ENCODE measurements at places on chromosomes 11 and 22. TPM values are rescaled to one million over a fixed set of nuclear protein-coding genes. Genes with fewer than 3 reads are reported as not detected.

DNA sequence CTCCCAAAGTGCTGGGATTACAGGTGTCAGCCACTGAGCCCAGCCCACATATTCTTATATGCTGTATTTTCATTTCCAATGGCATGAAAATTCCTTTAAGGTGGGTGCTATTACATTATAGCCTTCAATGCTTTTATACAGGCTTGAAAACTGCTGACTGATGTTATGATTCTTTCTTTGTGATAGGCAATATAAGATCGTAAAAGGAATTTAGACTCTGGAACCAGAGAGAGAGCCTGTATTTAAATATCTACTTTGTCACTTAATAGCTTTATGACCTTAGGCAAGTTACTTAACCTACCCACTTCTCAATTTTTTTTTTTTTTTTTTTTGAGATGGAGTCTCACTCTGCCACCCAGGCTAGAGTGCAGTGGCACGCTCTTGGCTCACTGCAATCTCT is 26.2 kb downstream of the AGBL2 start:
- DNase-seq: no peak

GRCh38 chr11:8998017-8998416 is 5.8 kb downstream of the NRIP3 start:
- DNase-seq: no peak

APOBEC3G gene
- 14.7 TPM for total RNA-seq

TSPAN32 gene
- total RNA-seq: not detected

SPI1 gene
- total RNA-seq: not detected

GRCh38 chr11:9575260-9576240 is 2.1 kb downstream of the WEE1 start:
- DNase-seq: peak; percentile 75

- no peak for DNase-seq
Measured at GRCh38 chr11:60208951-60209350, 26.1 kb upstream of the MS4A6A start.

DNA sequence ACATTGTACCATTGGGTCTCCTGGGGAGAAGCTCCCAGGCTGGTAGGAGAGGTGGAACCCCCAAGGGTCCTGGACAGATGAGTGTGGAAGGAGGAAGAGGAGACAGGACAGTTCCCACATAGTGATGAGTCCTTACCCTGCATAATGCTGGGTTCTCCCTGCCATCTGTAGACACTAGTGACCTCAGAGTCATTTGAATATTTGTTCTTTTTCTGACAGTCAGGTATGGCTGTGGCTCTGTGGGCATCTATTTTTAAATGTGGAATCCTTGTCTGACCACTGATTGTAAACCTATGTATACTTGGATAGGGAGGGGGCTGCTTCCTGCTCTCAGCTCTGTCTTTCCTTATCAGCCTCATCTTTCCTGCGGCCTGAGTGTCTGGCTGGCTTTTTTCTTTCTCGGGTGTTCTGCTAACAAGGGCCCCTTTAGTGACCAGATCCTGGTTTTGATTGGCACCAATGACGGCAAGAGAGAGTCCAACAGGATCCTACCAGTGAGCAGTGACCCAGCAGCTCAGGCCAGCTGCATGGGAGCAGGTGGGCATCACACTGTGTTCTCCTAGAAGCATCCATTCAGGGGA is 2.6 kb upstream of the SLC5A1 start:
- DNase-seq: no peak

GRCh38 chr22:19040888-19041703 is 81.1 kb downstream of the DGCR2 start:
- DNase-seq: no peak

- DNase-seq: no peak
Measured at GRCh38 chr11:41612415-41612814, 153.0 kb upstream of the LRRC4C start.

DNA sequence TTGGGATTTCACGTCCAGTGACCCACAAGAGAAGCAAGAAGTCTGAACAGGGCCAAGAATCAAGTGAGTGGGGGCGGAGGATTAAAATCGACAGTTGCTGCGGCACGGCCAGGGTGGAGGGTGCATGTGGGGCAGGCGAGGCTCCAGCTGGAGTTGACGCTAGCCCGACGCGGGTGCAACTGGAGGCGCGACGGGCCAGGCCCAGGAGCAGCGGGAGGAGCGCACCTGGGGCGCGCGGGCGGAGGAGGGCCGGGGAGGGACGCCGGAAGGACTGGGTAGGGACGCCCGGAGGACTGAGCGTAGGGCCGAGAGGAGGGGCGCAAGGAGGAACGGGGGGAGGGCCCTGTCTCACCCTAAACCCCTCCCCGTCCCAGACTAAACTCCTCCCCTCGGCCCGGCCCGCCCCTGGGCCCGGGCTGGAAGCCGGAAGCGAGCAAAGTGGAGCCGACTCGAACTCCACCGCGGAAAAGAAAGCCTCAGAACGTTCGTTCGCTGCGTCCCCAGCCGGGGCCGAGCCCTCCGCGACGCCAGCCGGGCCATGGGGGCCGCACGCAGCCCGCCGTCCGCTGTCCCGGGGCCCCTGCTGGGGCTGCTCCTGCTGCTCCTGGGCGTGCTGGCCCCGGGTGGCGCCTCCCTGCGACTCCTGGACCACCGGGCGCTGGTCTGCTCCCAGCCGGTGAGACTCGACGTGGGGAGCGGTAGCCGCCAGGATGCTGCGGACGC is at the start of gene IL17RA:
Gene IL17RA (plus strand): TSS at position 447 of the 723 bp plus-strand sequence. CDS start 92 bp downstream, at position 539.
- DNase-seq: peak; percentile 92

DNA sequence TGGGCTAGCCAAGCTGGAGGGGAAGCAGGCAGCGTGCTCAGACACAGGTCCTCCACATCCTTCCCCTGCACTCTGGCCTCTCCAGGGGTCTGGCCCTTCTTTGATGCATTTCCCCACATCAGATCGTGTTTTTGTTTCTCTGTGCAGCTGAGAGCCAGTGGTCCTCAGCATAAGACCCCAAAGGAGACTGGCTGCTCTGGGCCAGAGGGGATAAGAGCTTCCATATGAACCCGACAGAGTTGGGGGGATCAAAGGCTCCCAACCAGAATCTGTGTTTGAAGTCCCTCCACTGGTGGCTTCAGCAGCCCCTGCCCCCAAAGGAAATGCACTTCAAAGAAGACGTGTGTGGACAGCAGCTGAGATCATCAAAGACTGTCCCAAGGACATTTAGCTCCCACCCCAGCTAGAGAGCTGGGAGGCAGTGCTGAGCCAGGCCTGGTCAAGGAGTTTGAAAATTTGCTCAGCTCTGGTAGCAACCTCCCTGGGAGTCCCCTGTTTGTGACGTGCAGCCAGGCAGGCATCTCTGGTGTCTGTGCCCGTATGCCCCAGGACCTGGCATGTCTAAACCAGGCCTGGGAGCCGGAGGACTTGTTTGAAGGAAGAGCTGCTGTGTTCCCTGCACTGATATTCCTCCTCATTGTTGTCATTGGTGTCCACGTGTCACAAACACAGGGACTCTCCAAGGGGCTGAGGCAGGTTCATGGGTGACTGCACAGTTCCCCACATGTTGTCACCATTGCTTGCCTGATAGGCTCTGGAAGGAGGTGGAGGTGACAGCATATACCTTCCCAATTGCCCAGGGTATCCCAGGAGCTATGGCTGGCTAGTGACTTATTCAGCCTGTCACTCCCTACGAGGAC is 99.0 kb downstream of the AMOTL1 start:
- DNase-seq: no peak

DNA sequence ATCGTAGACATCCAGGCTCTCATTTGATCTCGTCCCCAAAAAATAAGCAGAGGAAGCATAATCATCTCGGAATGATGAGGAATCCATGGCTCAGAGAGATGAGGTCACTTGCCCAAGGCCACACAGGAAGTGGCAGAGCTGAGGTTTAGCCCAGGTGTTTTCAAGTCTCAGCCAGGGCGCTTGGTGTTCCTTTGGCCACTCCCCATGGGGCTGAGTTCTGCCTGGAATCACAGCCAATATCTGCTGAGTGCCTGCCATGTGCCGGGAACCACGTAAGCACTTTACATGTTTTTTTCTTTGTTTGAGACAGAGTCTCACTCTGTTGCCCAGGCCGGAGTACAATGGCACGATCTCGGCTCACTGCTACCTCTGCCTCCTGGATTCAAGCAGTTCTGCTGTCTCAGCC is 29.5 kb upstream of the MYH9 start:
- no peak for DNase-seq

GRCh38 chr11:13721760-13722159 is 53.3 kb downstream of the FAR1 start:
- no peak for DNase-seq

B3GAT1 gene
- not detected for total RNA-seq

- DNase-seq: no peak
Measured at GRCh38 chr11:41267451-41267850, 192.0 kb downstream of the LRRC4C start.

LRRC4C gene
- total RNA-seq: not detected

DNA sequence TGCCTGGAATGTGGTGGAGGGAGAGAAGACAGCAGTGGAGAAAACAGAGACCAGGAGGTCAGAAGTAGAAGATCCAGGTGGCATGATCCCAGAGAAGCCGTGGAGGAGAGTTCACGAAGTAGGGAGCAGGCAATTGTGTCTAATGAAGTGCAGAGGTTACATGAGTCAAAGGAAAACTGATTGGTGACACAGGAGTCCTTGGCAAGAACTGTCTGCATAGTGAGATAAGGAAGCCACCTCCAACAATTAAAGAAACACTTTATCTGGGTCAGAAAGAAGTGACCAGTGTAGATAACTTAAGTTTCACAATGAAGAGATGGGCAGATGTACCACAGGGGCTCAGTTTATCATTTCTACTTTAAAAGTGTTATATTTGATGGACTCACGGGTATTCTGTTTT is 57.0 kb upstream of the PTH start:
- DNase-seq: no peak

DNA sequence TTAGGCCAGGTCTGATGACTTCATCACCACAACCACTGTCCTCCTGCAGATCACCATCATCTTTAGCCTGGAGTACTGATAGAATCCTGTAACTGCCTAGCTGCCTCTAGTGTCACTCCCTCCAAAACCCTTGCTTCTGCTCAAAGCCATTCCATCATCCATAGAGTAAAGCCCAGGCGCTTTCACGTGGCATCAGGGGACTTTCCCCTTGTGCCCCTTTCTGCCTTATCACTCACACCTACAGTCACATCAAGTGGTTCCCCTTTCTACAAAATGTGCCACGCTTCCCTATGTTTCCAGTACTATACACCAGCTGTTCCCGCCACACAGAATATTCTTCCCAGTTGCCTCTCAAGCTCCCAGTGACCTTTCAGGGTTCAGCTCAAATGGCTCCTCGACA is 75.9 kb downstream of the MN1 start:
- no peak for DNase-seq

GRCh38 chr11:126212089-126212660 is 593 bp downstream of the FAM118B start:
- DNase-seq: no peak

ARHGAP32 gene
- total RNA-seq: 3.9 TPM

GRCh38 chr11:126456783-126457542 is 101.5 kb downstream of the ST3GAL4 start:
- DNase-seq: no peak

- no peak for DNase-seq
Measured at GRCh38 chr22:30825711-30826505, 131.2 kb downstream of the OSBP2 start.

VPREB1 gene
- total RNA-seq: not detected

DNA sequence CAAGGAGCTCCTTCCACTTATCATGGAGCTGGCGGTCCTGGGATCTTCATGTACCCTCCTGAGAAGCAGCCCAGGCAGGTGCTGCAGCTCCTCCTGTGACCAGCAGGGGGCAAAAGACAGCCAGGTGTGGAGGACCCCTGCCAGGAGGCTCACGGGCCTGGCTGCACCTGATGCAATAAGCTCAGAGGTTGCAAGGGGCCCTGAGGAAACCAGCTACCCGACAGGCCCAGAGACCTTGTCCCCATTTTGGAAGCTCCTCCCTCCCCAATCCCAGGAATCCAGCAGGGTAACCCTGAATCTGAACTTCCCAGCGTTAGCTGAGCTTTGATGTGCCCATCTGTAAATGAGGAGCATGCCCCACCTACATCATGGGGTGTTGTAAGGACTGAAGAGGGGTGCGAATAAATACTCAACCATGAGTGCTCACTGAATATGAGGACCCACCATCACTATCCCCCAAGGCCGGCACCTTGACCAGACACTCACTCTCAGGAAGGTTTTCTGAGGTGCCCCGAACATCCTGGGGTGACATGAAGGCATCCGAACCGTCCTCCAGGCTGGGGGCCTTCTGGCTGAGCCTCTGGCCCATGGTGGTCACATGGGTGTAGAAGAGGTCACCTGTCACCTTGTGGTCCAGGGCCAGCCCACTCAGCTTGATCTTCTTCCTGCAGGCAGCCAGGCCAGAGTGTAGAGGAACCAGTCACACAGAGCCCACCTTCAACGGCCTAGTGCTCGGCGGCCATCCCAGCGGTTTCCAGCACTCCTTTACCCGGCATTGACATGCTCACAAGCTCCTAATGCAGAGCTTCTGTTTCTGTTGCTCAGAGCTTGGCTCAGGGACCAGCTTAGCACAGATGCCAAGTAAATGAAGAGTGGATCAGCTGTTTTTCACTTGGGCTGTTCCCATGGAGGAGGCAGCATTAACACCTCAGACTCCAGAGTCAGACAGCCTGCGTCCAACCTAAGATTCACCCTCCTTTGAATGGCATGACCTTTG is 21.7 kb downstream of the SLC43A1 start:
- DNase-seq: peak; percentile 38

CSF2RB gene
- not detected for total RNA-seq

- DNase-seq: peak; percentile 74
Measured at GRCh38 chr11:121655537-121656327, 203.0 kb upstream of the SORL1-AS1 start.

OR51F1 gene
- not detected for total RNA-seq

GRCh38 chr22:35498026-35498800 is 42.4 kb upstream of the RASD2 start:
- DNase-seq: no peak

- no peak for DNase-seq
Measured at GRCh38 chr22:17429516-17429915, 60.3 kb downstream of the CECR2 start.

APOA4 gene
- not detected for total RNA-seq

- DNase-seq: no peak
Measured at GRCh38 chr22:23079240-23079768, 9.0 kb downstream of the GNAZ start.

DNA sequence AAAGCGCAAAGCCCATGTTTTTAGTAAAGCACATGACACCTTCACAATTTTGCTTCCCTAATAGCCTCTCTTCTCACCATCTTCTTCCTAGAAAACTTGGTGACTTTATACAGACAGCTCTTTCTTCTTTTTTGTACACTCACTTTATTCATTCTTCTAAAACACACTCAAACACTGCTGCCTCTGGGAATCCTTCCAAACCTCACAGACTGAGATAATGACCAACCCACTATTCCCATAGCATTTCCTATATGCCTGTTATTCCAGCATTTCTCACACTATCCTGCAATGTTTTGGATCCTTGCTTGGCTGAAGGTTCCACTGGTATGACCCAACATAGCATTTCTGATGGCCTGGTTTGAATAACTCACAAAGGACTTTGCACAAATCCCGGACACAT is 442.1 kb upstream of the CCDC90B start:
- DNase-seq: no peak

CDC42BPG gene
- 0.12 TPM for total RNA-seq

DNA sequence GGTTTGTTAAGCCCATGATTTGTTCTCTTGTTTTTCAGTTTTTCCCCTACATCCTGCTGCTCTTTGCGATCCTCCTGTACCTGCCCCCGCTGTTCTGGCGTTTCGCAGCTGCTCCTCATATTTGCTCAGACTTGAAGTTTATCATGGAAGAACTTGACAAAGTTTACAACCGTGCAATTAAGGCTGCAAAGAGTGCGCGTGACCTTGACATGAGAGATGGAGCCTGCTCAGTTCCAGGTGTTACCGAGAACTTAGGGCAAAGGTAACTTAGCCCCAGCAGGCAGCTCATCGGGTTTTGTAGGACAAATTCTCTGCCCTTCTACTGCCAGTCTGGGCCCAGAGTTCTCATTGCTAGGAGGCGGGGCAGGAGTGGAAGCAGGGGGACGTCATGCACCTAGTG is 49.7 kb downstream of the PANX1 start:
- DNase-seq: no peak
